CD4-positive, alpha-beta T cell treated with Interleukin-10 for 1 hour (primary cell): ENCODE measurements at places on chromosomes 7 and 10.
A peak's percentile ranks its signal among the peaks of the same experiment; 100 is the strongest.

DNA sequence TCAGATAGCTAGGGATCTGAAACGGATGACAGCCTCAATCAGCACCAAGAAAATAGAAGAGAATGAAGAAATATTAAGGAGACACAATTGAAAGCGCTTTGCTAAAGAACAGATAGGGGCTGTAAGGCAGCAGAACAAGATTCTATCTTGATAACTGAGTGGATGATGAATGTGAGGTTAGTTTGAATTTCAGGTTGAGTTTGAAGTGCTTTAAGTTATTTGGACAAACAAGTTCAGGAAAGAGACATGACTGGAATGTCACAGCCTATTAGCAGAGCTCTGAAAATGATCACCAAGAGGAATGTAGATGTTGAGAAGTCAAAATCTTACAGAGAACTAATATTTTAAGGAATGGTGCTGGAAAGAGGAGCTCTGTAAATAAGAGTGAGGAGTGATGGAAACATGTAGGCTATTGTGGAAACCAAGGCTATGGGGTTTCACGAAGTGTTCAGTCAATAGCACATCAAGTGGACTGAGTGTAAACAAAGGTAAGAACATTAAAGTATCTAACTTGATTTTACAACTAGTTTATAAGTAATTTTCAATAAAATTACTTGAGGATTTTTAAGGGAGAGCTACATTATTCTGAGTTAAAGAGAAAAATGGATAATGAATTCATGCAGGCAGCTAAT is 61.6 kb downstream of the MEST start:
- DNase-seq: no peak

GRCh38 chr7:115387137-115387536 is 465.2 kb downstream of the MDFIC start:
- DNase-seq: no peak

DNA sequence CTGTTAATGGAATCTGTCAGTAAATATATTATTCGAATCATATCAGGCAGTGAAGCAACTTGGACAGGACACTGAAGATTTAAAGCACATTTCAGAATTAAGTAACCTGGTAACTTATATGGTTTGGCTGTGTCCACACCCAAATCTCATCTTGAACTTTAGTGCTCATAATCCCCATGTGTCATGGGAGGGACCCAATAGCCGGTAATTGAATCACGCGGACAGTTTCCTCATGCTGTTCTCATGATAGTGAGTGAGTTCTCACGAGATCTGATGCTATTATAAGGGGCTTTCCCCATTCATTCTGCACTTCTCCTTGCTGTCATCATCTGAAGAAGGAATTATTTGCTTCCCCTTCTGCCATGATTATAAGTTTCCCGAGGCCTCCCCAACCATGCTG is 83.2 kb upstream of the COL1A2 start:
- DNase-seq: no peak

GRCh38 chr7:29237489-29237888 is 42.9 kb downstream of the CHN2 start:
- DNase-seq: no peak

DNA sequence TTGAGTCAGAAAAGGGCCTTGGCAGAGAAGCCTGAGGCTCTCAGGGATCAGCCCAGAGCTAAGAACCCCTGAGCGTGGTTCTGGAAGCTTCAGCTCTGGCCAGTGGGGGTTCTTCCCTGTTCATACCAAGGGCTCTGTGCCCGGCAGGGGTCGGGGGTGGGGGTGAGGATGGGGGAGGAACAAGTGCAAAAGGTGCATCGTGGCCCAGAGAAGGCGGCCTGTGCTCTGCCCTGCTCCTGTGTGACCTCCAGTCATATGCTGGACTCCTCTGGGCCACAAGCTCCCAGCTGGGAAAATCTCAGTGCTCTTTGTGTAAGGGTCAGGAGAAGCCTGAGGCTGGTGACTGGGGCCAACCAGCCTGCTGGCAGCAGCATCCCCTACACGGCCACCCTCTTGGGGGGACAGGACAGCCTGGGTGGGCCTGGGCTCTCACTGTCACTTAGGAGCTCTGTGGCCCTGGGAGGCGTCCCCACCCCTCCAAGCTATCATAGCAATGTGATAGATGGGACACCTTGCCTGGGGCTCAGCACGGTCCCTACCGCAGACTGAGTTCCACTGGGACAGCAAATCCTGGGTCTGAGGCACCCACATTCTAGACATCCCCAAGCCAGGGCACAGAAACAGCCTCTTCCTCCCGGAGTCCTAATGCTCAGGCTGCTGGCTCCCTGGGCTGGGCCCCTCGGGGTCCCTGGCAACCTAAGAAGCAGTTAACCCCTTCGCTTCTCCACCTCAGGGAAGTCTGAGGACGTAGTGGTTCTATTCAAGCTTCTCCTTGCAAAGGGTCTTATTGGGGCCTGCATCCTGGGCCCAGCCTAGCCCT is 2.5 kb downstream of the MMRN2 start:
- no peak for DNase-seq

GRCh38 chr7:123811056-123811455 is 33.9 kb upstream of the HYAL4 start:
- no peak for DNase-seq

- DNase-seq: no peak
Measured at GRCh38 chr10:94571081-94571480, 25.5 kb downstream of the HELLS start.

DNA sequence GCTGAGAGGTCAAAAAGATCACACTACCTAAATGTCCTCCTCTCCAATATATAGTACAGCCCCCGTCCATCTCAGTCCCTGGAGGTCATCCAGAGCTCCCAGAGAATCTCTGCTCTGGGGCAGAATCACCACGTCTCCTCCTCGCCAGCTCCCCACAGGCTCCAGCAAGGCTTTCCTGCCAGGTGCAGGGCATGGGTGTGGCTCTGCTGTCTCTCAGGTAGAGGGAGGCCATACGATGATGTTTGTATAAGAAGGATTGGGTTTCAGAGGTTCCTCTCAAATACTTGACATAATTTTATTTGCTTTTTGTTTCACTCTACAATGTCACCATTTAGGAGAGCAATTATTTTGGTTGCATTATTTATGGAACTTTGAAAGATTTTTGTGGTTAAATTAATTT is 98.3 kb upstream of the PRSS58 start:
- no peak for DNase-seq

DNA sequence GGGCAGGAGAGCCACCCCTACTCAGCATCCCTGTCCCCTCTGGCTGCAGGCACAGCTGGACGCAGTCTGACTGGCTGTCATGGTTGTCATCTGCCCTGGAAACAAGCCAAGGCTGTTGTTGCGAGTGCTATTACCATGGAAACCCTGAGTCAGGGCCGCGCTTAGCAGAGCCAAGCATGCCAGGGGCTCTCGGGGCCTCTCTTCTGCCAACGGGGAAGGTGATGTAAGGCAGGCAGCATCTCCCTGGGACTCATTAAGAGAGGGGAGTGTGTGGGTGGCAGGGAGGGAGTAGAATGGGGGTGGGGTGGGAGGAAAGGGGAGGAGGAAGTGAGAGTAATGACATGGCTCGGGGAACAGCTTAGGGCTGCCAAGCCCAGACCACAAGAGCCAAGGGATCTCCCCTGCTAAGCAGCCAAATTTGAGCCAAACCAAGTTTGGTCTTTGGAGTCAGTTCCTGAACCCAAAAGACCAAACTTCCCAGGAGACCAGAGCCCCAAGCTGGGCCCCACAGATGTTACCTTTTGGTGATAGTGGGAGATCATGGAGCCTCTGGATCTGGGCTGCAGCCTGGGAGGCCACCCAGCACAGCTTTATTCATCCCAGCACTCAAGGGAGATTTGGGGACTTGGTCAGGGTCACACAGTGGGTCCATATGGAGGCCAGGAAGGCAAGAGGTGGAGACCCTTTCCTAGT is 67.6 kb downstream of the TMEM130 start:
- peak; percentile 8 for DNase-seq

DNA sequence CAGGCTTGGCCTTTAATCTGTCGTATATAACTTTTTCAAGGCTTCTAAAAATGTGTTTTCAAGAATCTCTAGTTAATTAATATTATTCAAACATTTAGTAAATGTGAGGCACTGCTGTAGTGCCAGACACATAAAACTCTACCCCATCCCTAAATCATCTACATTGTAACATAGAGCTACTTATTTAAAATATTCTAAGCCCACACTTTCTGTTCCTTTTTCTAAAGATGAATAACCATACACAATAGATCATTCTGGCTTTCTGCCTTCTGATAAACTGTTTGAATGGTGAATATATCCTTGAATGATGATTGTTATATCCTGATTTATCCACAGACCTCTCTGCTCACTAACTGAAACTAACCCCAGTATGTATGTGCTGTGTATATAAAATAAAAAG is 41.4 kb downstream of the BRAF start:
- DNase-seq: no peak

- no peak for DNase-seq
Measured at GRCh38 chr10:116840389-116841075, 8.8 kb upstream of the ENO4 start.

- DNase-seq: no peak
Measured at GRCh38 chr10:14089556-14090292, 241.0 kb downstream of the FRMD4A start.

DNA sequence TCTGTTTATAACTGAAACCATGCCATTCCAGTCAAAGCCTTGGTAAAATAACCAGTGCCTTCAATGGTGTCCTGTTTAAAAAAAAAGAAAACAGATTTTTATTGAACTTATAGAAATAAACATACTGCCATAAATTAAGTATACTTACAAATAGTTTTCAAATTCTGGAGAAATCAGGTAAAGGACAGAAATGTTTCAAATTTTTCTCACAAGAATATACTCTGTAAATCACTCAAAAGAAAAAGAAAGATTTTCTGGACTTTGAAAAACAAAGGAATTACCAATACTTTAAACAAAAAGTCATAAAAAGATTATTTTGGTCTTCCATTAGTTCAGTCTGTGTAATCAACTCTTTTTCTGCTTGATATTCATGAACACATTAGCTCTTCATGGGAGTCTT is 23.9 kb downstream of the MRPL32 start:
- no peak for DNase-seq

DNA sequence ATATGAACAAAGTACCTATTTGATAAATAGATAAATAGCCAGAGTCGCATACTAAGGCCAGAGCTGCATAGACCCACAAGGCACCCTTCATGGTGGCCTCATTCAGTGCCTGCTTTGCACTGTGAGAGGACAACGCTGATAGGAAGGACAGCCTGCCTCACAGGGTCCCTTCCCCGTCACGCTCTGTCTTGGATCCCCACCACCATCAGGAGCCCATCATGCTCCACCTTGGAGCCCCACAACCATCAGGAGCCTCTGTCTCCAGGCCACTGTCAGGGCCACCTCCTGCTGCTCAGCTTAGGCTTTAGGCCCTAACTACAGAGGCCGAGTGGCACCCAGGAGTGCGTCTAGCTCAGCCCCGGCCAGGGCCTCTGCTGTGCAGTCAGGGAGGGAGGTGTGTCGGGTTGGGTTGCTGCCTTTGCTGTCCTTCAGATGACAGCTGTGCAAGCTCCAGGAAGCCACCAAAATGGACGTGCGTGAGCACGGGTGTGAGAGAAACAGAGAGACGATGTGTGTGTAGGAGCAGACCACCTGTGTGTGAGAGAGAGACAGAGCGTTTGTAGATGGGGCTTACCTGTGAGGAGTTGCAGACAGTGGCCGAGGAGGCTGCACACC is 516.9 kb downstream of the GLRX3 start:
- DNase-seq: no peak

DNA sequence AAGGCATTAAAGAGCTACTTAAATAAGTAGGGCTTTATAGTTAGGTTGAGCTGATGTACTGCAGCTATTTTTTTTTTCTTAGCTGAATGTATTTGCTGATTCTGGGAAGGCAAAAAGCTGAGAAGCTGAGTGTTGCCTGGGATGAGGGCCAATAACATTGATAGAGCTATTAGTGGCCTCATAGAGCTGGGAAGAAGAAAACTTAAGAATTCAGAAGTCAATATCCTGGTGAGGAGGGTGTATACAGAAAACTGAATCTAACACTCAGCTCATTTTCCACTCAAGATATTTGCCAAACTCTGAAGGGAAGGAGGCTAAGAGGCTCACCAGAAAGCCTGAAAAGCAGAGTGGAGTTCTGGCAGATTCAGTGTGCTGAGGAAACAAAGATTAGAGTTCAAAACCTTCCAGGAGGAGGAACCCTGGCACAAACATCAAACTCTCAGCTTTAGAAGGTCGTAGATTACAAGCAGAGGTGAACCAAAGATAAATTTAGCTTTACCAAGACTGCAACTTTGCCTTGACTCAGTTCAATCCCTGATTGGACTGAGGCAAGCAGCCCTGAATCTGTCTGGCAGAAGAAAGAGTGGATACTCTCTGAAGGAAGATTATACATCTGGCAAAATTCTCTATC is 11.3 kb downstream of the PPP1R3C start:
- no peak for DNase-seq

DNA sequence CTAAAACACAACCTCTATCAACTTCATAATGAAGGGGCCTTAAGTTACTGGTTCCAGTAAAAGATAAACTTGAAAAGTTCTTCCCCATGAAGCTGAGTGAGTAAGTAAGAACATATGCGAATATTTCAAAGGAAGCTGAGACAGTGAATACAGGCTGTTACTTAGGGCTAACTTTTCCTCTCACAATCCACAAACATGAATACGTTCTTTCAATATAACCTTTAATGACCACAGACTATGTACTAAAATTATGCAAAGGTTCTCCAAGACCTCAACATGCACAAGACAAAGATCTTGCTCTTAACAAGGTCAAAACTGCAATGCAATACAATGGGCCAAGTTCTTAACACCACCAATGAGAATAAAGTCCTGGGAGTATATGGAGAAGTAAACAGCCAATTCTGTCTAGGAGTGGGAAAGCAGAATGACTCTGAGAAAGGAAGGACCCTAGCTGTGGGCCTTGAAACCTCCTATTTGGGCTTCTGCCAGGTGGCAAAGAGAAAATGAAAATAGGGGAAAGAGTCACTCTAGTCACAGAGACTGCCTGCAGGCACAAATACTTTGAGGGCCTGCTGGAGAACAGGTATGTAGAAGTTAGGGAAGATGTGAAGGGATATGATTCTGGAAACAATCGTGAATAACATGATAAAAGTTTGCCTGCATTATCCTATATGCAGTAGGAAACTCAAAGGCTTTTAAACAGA is 43.7 kb downstream of the OSBPL3 start:
- DNase-seq: no peak

DNA sequence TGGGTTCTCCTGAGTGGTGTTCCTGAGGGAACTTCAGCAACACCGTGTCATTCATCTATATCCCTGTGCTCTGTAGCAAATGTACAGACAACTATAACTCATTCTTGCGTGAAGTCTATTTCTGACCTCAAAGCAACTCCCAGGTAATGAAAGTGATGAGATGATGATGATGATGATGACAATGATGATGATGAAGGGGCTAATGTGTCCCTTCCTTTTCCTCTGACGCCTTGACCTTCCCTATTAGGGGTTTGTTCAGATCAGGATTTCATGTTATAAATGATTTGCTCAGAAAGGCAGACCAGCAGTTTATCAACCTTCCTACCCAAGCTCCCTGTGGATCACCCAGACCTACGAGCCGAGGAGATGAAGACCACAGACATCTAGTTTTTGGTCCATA is 136.9 kb downstream of the FGFR2 start:
- no peak for DNase-seq

DNA sequence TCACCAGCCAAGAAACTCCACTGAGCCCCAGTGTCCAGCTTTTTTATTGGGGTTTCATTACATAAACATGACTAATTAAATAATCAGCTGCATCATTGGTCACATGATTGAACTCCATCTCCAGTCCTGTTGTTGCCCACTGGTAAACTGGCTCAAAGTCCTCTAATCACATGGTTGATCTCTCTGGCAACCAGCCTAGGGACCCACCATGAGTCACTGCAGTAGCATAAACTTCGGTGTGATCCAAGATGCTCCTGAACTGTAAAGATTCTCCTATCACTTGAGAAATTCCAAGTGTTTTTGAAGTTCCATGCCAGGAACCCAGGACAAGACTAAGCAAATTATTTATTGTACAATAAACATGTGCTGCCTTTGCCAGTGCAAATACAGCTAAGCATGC is 130.4 kb upstream of the AUTS2 start:
- no peak for DNase-seq
